ENCODE measurements at places on chromosomes 1 and 21. TPM values are rescaled to one million over a fixed set of nuclear protein-coding genes. Genes with fewer than 3 reads are reported as not detected.
A peak's percentile ranks its signal among the peaks of the same experiment; 100 is the strongest.

GRCh38 chr1:155911156-155912055 is at the start of gene RIT1:
RIT1 (minus strand) TSS chr1:155911349; CDS start chr1:155910761, 588 bp downstream.
- peak; percentile 69 for DNase-seq
- H3K27ac ChIP-seq = peak within 1 kb of the TSS; percentile 59
- no peaks in the 10 kb centered on the region for H3K27me3 ChIP-seq
- H3K4me3 ChIP-seq = peak within 1 kb of the TSS; percentile 78
- peaks cover 3% of the 10 kb centered on the region for H3K4me1 ChIP-seq
- H3K36me3 ChIP-seq = peaks cover 27% of the 10 kb centered on the region

GRCh38 chr1:204249736-204250427 is 36.1 kb upstream of the GOLT1A start:
- DNase-seq = no peak
- H3K4me1 ChIP-seq = no peaks in the 10 kb centered on the region
- H3K27me3 ChIP-seq = peaks cover 18% of the 10 kb centered on the region

The SLC16A4 gene
- not detected for total RNA-seq

The PLA2G4A gene
- 1.1 TPM for total RNA-seq

The NCDN gene
- 22.2 TPM for total RNA-seq

The FCRLA gene
- 294 TPM for total RNA-seq

DNA sequence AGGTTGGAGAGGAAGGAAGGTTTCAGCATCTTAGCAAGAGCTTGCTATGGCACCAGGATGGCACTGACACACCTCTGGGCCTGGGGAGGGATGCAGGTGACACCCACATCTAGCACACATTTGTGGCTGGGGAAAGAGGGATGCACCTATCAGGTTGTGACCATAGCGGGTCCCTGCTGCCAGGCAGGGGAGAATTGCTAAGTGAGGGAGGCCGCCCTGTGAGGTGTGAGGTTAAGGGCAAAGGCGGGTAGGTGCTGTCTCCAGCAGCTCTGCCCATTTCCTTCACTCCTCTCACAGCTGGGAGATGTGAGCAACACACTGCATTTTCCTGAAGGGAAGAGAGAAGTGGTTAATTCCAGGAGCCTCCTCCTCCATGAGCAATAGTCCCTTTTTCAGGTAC is 83.2 kb upstream of the TLR5 start:
- H3K36me3 ChIP-seq = no peaks in the 10 kb centered on the region
- no peak overlapping the region for H3K4me3 ChIP-seq
- H3K4me1 ChIP-seq = no peaks in the 10 kb centered on the region
- no peak for DNase-seq

The LMX1A gene
- total RNA-seq = not detected

The PRR9 gene
- total RNA-seq = not detected
